ENCODE measurements at places on chromosomes 5 and 9. TPM values are rescaled to one million over a fixed set of nuclear protein-coding genes. Genes with fewer than 3 reads are reported as not detected.

PAPPA gene
- polyA plus RNA-seq = 0.15 TPM

- no peak for DNase-seq
Measured at GRCh38 chr5:123044926-123045617, 8.5 kb upstream of the PPIC start.

DNA sequence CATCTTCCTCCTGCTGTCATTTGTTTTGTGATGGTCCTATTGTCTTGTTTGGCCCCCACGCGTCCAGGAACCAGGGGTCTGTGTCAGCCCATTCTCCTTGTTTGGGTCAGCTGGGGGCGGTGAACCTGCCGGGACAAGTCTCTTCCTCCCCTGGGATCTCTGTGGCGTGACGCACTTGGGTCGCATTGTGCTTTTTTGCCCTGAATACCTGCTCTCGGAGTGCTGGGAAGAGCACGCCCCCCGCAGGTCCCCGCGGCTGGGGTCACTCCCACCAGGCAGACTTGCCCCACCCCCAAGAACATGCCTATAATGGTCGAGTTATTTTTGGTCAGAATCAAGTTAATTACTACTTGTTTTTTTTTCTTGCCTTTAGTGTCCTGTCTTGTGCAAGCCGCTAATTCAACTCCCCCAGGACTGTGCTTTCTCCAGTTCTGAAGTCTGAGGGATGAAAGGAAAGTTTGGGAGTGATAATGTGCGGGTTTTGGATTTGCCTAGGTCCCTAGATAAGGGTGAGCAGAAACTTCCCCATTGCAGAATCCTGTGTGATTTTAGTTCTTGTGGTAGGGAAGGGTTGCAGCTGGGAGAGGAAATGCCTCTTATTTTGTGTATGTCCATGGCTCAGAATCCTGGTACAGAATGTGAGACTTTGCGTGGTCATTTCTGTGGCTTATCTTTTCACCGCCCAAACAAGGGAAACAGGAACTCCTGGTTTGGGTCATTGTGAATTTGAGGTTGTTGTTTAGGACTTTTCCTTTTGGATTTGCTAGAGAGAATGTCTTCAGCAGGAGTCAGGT, 789 bp downstream of the ACER2 start:
- peak; percentile 73 for DNase-seq

DNA sequence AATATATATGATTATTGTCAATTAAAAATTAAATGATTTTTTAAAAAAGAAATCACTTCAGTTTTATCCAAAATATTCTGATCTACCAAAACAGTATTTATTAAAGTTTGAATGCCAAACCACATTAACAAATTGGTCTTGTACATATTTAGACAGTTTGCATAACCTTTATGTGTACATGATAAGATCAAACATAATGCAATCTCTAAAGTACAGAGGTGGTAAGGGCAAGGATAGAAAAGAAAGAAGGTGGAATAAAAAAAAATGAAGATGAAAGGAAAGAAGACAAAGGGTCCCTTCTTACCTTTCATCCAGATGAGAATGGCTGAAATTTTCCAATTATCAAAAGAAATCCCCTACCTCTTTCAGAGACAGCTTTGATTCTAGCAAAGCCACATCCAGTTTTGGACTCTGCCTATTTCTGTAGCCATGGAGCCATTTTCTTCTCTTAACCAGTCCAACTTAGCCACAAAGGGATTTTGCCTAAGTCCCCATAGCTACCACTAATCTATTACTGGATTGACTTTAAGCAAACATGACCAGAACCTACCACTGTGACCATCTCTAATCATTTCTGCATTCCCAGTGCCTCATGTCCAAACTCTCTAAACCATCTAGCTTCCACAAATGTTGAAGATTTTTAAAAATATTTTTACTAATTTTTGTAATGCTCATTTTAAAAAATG, 133.3 kb upstream of the TRPM3 start:
- DNase-seq = no peak

- no peak for DNase-seq
Measured at GRCh38 chr5:168317521-168318147, 26.2 kb downstream of the WWC1 start.

SPINK7 gene
- not detected for polyA plus RNA-seq

NUTM2F gene
- not detected for polyA plus RNA-seq

DNA sequence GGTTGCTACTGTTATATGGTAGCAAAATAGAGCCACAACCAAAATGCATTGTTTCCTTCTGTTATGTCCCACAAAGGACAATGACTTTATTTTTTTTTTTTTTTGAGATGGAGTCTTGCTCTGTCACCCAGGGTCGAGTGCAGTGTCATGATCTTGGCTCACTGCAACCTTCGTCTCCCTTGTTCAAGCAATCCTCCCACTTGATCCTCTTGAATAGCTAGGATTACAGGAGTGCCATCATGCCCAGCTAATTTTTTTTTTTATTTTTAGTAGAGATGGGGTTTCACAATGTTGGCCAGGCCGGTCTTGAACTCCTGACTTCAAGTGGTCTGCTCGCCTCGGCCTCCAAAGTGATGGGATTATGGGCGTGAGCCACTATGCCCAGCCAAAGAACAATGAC, 527.7 kb upstream of the SGCD start:
- no peak for DNase-seq

RHOBTB3 gene
- 30.4 TPM for polyA plus RNA-seq
